Cerebellum (tissue), 4 donors: ENCODE measurements at places on chromosomes 11 and 22. TPM values are rescaled to one million over a fixed set of nuclear protein-coding genes. Genes with fewer than 3 reads are reported as not detected.

The FAM111B gene
- total RNA-seq = 15.0 TPM

The TSGA10IP gene
- total RNA-seq = not detected

DNA sequence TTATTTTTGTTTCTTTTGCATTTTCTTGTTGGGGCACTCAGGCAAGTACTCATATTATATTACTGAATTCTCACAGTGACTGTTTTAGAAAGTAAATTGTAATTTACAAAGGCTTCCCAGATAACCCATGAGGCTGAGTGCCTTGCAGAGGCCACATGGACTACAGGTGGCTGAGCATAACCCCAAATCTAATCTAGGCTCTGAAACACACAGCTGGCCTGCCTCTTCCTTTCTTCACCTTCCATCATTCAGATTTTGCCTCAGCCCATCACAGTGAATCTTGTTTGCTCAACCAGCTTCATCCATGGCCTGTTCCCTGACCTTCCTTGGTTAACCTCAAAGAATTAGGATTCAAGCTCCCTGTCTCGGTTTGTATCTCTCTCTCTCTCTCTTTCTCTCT lies 78.5 kb upstream of the PRDM11 start:
- DNase-seq = no peak

GRCh38 chr11:78030429-78031325 lies 7.6 kb upstream of the KCTD14 start:
- DNase-seq = peak; percentile 90

GRCh38 chr11:45217991-45218390 lies 68.2 kb downstream of the SYT13 start:
- no peak for DNase-seq

- peak; percentile 64 for DNase-seq
Measured at GRCh38 chr11:131874070-131874469, 503.7 kb downstream of the NTM start.

DNA sequence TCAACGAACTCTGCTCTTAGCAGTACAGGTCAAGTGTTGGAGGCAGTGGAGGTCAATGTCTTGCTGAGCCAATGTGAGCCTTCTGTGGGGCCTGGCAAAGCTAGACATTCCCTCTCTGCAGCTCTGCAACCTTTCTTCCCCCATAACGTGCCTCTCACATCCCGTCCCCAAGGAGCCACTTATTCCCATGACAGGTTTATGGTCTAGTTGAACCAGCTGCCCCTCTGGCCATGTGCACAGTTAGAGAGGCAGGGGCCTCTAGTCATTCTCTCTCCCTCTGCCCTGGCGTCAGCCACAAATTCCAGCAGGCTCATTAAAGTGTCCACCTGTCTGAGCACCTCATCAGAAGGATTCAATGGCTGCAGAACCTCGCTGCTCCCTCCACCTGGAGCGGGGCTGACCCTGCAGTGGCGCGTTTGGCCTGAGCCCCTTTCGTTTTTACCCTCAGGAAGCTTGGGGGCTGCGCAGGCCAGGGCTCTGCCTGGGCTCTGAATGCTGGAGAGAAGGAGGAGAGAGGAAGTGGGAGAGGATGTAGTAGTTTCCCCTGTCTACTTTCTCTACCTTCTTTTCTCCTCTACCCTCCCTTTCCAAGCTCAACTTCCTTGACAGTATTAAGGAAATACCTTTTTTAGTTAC lies 302.1 kb upstream of the B3GAT1 start:
- no peak for DNase-seq

DNA sequence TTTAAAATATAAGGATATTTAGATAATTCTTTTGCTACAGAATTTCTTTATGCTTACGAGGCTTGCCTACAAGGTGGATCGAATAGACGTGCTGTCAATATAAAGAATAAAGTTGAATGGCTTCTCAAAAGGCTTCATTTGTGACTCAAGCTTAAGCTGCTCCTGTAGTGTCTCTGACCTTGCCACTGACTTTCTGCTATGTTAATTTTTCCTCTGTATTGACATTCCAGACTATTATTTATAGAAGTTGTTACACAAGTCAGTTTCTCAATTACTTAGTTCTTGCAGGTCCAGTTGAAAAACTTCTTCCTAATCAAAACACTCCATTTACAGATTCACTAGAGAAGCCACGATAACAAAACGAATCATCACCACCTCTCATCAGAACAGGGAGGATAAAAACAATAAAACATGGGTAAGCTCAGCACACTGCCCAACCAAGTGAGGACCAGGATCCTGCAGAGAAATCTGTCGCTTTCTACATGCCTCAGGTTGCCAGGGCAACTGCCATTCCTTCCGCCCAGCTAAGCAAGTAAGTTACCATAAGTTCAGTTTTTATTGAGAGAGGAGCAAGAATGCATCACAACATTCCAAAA lies 39.0 kb upstream of the CHKA start:
- DNase-seq = no peak

- no peak for DNase-seq
Measured at GRCh38 chr11:12673601-12673923, 659 bp upstream of the TEAD1 start.

DNA sequence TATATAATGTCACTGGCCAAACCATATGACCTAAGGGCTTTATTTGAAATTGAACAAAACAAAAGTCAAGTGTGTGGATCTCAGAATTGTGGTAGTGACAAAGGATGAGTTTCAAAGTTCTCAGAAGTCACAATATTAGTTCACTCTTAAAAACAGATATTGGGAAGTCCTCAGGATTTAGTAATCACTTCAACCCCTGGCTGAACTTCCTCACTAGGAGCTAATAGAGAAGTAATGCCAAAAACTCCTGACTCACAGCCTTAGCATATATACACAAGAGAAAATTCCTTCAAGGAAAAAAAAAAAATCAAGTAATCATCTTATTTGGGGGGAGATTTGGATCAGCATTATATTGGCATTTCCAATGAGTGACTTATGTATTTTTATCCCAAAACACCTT lies 75.6 kb upstream of the APOA1 start:
- DNase-seq = no peak

DNA sequence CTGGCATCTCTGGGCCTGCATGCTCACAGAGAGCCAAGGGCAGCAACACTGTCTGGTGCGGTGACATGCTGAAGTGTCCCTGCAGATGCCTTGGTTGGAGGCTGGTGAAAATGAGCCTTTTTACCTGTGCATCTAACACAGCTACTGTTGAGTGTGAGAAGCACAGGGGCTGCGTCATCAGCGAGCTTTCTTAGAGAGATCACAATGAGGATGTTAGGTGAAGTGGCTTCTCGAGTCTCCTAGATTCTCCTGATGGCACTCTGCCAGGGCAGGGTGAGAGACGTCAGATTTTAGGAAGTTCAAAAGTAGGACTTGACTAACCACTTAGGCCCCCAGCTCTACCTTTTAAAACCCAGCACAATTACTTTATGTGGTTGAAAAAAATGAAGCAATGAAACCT lies 3.6 kb upstream of the SLC15A3 start:
- DNase-seq = no peak

GRCh38 chr11:69480547-69481392 lies 693 bp upstream of the LINC01488 start:
- no peak for DNase-seq

The HBG1 gene
- 510 TPM for total RNA-seq
